ENCODE measurements at places on chromosomes 3 and 15.

- DNase-seq, result no peak
Measured at GRCh38 chr3:141239511-141240281, 8.1 kb downstream of the PXYLP1 start.

DNA sequence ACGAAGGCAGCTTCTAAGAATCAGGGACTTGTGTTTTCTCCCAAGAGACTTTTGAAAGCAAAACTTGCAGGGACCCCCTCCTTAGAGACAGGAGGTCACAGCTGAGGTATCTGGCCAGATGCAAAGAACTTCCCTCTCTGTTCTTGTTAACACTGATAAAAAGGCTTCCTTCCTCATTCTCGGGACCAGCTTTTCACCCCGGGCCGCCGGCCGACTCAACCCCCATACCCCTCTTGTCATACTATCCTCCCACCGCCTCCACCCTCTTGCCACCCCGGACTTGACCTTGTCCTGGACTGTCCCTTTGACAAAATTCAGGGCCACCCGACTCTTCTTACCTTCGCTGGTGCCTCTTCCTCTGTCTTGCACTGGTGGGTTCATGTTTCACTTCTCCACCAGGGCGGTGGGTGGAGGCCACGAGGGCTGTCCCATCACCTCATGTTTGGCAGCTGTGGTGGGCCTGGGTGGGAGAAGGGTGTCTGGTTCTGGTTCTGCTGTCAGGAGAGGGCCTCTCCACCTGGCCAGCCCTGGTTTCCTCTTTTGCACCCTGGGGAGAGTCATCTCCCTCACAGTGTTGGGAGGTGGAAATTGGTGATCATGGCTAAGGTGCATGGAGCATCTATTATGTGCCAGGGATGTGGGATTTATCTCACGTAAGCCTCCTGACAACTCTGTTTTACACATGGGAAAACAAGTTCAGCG lies 32.5 kb downstream of the BHLHE40 start:
- no peak for DNase-seq

DNA sequence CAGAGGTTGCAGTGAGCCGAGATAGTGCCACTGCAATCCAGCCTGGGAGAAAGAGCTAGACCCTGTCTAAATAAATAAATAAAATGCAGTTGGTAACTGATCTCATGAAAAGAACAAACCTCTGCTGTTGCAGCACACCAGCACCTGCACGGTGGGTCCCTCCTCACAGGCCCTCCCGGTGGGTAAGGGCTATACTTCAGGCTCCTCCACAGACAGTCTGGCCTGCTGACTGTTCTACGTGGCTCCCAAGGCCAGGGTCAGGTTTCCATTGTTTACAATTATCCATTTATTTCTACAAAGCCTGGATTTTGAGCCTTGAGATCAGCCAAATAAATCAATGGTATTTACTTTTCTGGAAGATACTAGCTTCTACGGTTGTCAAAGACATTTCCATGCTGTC lies 5.1 kb upstream of the APBA2 start:
- DNase-seq, result no peak

DNA sequence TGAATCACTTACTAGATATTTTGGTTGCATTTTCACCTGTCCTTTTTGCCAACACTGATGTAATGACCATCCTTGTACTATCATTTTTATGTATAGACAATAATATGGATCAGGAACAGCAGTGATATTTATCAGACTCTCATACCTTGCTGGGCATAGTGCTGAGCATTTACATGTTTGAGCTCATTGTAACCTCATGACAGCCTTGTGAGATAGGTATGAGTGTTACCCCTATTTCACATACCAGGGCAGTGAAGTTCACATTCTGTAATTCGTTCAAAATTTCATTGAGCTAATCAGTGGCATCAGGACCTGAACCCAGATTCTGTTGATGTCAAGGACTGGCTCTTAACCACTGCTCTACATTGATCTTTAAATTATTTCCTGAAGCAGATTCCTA lies 221.5 kb upstream of the TBL1XR1 start:
- no peak for DNase-seq

GRCh38 chr15:63126726-63127125 lies 5.1 kb downstream of the LACTB start:
- DNase-seq, result no peak

DNA sequence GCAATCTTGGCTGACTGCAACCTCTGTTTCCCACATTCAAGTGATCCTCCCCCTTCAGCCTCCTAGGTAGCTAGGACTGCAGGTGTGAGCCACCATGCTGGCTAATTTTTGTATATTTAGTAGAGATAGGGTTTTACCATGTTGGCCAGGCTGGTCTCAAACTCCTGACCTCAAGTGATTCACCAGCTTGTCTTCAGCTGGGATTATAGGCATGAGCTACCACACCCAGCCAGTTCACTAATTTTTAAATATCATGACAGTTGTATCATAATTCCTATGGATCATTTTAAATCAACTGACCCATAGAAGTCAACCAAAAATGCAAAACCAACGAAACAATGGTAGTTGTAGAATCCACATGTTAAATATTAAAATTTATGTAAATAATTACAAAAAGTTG lies 35.1 kb downstream of the RAF1 start:
- DNase-seq, result no peak

- peak; percentile 51 for DNase-seq
Measured at GRCh38 chr15:74725845-74726773, 781 bp upstream of the CYP1A1 start.

DNA sequence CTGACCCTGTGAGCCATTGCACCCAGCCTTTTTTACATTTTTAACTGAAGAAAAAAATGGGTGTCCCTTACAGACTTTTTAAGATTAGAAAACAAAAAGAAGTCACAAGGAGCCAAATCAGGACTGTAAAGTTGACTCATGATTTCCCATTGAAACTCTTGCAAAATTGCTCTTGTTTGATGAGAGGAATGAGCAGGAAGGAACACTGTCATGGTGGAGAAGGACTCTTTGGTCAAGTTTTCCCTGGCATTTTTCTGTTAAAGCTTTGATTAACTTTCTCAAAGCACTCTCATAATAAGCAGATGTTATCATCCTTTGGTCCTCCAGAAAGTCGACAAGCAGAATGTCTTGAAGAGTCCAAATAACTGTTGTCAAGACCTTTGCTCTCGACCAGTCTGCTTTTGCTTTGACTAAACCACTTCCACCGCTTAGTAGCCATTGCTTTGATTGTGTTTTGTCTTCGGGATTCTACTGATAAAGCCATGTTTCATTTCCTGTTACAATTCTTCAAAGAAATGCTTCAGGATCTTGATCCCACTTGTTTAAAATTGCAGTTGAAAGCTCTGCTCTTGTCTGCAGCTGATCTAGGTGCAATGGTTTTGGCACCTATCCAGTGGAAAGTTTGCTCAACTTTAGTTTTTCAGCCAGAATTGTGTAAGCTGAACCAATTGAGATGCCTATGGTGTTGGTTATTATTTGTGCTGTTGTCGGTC lies 369.4 kb downstream of the MAGI1 start:
- DNase-seq, result no peak

DNA sequence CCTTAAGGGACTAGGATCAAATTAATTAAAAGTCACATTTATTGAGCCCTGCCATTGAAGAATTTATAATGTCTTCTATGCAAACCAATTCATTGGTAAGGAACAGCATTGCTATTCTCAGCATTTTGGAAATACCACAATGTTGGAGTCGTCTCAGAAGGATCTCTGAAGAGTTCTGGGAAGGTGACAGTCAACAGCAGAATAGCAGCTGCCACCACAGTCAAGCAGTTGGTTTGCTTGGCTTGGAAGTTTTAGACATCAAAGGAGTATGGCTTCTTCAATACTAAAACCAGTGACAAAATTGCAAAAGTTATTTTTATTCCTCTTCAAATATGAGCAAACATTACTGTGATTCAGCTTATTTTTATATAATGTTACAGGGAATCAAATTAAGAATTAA lies 167.9 kb downstream of the CNTN4 start:
- no peak for DNase-seq

- DNase-seq, result no peak
Measured at GRCh38 chr15:27077790-27078189, 106.8 kb downstream of the GABRG3 start.

GRCh38 chr3:52087731-52088130 lies 31.4 kb upstream of the DUSP7 start:
- DNase-seq, result no peak

GRCh38 chr3:87145553-87145952 lies 81.6 kb upstream of the CHMP2B start:
- no peak for DNase-seq

- no peak for DNase-seq
Measured at GRCh38 chr15:85718981-85719380, 75.7 kb downstream of the KLHL25 start.

DNA sequence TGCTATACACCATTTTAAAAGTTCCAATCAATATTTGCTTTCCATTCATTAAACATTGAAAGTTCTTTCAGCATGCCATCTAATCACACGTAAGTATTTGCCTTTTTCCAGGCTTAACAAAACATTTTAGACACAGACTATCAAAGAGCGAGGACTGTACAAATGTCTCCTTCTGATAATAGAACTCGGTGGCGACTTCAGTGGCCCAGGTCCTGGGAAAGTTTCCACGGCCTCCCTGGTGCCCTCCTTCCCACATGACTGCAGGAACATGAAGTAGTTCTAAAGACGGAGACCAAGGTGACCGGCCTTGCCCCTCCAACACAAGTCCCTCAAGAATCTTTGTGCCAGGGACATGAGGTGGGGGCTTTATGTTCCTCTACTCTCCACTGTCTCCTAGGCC lies 174.6 kb upstream of the KBTBD8 start:
- no peak for DNase-seq

GRCh38 chr3:39103791-39104552 lies 3.5 kb downstream of the GORASP1 start:
- no peak for DNase-seq

- DNase-seq, result no peak
Measured at GRCh38 chr15:55993804-55994560, 570 bp upstream of the NEDD4 start.

DNA sequence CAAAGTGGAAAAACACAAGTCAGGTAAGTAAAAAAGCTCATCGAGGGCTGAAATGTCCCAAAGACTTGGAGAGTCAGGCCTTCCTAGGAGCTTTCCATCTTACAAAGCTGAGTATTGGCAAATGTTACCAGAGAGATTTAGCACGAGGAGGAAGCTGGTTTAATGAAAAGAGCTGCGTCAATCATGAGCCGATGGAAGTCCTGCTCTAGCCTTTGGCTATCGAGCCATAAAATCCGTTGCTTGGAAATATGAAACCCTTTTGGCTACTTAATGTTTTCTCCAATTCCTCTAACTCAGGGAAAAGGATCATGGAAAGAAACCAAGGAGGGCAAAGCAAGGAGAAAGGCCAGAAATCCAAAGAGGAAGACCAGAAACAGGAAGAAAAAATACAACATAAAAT lies 1074.6 kb downstream of the FHIT start:
- no peak for DNase-seq

DNA sequence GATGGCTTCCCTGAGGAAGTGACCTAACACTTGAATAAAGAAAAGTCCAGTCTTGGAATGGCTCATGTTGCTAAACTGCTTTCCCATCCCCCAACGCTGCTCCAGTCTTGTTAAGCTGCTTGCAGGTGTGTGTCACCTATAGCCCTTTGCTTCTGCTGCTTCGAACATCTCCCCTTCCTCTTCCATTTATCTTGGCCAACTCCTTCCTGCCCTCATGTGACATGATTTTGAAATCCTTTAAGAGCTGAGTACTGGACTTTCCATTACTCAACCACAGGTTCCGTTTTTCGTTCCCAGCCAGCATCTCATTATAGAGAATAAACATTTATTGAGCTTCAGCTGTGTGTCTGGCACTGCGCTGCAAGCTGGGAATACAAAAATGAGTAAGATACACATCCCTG lies 1.7 kb downstream of the ATG7 start:
- no peak for DNase-seq

DNA sequence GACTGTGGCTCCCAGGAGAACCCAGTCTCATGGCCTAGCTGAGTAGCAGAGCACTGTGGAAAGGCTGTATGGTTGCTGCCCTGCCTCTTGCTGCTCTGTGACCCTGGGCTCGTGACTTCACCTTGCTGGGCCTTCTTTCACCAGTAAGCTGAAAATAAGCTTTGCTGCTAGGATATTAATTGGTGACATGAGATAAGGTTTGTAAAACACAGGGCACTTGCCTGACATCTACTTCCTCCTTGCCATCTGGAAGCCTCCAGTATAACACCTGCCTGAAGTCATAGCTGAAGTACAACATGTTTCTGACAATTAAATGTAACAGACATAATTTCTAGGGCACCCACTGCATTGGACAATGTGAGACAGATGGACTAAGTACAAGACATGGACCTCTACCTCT lies 53.6 kb downstream of the CLEC3B start:
- no peak for DNase-seq
